ENCODE measurements at places on chromosomes 11 and 22.

GRCh38 chr11:76598426-76598839, 72.1 kb downstream of the LRRC32 start:
- DNase-seq, result no peak

DNA sequence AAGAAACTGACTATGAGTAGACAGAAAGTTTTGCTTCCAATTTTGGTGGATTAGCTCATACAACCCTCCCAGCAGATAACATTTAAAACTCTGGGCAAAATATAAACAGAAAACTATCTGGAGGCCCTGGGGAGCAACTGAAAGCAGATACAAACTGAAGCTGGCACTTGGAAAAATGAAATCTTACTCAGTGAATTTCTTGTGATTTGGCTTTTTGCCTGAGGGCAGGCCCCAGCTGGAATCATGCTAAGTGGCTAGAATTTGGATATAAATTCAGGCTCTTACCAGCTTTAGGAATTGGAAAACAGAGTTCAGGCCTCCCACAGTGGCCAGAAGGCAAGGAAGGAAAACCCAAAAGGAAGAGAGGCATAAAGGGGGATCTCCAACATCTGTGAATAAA, 85.8 kb downstream of the EFCAB6 start:
- DNase-seq, result no peak

GRCh38 chr11:120773501-120774031, 250.3 kb upstream of the TBCEL start:
- DNase-seq, result no peak

DNA sequence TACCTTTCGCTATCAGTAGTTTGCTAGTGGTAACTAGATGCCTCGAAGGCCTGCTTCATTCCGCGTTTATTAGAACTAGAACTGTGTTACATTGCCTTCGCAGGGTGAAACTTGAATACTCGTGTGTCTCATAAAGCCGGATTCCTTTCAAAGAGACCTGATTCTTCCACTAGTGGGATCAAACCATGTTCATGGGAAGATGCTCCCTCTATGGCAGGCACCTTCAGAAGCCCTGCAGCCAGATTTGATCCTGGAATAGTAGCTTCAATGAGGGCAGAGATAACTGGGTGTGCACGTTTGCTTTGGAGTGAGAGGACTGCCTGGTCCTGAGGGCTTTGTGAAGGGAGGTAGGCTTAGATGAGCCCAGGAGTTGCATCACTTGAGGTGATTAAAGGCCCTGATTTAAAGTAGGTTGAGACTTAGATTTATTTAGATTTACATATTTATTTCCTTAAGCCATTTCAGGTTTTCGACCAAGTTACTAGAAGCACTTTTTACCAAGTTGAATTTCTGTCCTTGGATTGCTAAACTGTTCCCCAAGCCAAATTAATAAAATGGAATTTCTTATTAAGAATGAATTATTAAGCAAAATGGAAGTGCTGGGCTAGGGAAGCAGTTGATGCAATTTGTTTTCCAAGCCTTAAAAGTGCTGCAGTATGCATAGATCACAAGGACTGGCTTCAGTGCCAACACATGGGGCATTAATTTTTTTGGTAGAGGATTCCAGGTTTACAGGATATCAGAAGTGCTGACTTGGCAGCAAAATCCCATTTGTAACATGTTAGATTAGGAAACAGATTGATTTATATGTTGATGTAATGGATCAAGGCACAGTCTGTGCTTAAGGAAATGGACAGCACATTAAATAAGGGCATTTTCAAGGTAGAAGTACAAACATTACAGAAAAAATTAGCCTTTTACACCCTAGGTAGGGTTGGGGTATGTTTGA, 32.9 kb downstream of the APLP2 start:
- no peak for DNase-seq

DNA sequence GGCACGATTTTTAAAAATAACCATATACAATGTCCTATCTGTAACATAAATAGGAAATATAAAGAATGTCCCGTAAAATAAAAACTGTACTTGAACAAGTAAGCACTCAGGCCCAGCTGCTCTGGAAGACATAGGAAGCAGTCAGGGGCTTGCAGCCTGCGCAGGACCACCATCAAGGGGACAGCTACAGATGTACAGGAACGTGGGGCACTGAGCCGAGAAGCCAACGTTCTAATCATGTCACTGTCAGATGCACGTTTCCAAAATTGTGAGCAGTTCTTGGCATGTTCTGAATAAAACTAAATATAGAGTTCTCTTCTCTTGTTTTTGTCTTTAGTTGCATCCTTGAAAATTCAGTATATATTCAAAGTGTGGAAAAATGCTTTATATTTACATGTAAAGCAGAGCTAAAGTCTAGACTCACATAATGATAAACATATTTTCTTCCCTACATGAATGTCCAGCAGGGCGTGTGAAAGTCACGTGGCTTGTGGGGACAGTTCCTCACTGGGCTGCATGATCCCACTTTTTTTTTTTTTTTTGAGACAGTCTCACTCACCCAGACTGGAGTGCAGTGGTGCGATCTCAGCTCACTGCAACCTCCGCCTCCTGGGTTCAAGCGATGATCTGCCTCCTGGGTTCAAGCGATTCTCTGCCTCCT, 28.4 kb upstream of the TSPAN18 start:
- DNase-seq, result no peak

GRCh38 chr11:92224407-92225124, at the start of gene FAT3:
Gene FAT3, plus strand, starts transcription at chr11:92224818. Its CDS starts 127,295 bp downstream, at chr11:92352113.
- no peak for DNase-seq

- peak; percentile 66 for DNase-seq
Observed at GRCh38 chr11:61083601-61084147, 18.6 kb upstream of the CD5 start.

DNA sequence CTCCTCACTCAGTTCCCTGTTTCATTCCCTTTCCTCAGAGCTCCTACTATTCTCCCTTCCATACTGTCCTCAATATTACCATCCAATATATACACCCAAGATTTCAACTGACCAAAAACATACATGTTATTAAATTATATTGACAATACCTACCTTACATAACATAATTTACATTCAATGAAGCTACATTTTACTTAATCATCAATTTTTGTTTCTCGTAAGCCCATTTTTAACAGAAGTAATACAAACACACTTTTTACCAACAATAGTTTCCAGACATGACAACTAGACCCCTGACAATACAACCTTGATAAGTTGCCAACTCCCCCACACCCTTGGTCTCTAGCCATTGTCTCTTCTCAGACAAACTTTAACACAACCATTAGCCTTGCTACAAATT, 145.8 kb upstream of the DDI1 start:
- DNase-seq, result no peak

DNA sequence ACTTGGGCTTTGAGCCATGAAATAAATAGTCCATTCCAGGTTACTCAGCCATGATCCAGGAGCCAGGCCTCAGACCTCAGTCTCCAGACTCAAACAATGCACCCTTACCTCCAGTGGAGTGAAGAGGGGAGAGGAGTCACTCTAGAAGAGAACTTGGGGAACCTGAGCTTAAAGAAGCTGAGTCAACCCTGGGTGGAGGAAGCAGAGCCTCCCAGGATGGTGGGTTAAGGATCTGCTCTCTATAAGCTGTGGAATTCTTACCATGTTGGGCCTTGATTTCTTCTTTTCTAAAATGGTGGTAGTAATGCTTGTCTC, 113.2 kb downstream of the NECTIN1 start:
- no peak for DNase-seq

DNA sequence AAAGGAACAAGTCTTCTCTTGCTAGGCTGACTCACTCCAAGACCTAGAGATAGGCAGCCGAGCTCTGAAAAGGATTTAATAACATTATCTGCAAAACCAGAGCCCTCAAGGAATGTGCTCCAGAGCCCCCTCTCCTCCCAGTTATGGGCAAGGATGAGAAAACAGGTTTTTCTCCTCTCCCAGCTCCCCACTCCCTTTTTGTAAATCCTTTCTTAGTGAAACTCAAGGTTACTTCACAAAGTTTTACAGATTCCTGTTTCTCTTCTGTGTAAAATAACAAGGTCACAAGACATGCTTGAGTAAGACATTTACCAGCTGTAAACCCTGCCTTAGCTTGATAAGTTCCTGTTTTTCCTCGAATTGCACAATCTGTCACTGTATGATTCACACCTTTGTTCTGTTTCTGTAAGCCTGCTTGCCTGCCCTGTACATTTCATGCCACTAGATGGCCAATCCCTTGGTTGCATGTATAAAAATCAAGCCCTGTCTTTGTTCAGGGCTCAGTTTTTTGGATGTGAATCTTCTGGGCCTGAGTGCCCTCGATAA, 489.4 kb downstream of the KCNA4 start:
- no peak for DNase-seq

DNA sequence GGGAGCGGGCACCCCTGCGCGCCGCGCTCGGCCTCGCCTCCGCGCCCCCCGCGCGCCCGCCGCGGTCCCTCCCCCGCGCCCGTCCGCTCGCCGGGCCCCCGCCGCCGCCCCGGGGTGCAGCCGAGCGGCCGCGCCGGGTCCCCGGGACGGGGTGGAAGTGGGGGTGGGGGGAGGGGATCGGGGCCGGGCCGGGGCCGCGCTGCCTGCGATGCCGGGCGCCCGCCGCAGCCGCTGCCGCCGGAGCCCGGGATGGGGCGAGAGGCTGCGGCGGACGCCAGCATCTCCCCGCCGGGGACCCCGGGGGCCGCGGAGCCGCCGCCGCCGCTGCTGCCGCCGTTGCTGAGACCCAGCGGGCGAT, 365 bp downstream of the MGAT3 start:
- DNase-seq, result no peak

- DNase-seq, result no peak
Observed at GRCh38 chr22:24383061-24383460, 44.3 kb upstream of the ADORA2A start.

DNA sequence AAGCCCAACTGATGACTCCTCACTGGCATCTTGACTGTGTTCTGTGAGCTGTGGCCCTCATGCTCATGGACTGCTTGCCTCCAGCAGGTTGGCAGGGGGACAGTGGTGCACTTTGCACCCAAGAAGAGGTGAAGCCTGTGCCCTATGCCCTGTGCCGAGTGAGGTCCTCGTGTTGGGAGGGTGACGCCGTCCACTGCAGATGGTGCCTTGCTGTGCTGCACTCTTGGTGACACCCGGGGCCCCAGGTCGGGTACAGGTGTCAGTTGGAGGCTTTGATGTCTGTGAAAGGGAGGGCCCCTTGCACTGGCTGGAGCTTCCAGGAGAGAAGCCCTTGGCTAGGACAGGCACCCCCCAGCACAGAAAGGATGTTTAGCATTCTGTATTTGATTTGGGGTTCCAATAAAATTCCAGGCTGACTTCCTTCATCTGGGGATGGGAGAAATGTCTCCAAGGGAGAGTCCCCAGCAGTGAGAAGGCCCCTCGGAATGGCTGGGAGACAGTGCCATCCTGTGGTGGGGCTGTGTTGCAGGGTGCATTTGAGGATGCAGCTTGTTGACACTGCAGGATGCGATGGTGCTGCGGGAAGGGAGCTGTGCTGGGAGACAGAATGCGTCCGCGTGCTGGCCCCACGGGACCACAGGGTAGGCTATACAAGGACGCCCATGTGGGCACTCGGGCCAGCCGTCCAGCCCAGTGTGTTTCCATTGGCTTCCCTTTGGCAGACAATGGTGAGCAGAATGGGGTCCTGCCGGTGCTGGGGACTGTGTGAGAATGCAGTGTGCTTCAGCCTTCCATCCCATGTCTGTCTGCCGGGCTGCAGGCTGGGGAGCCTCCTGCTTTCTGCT, 2.5 kb upstream of the ZDHHC8 start:
- DNase-seq, result peak; percentile 63

DNA sequence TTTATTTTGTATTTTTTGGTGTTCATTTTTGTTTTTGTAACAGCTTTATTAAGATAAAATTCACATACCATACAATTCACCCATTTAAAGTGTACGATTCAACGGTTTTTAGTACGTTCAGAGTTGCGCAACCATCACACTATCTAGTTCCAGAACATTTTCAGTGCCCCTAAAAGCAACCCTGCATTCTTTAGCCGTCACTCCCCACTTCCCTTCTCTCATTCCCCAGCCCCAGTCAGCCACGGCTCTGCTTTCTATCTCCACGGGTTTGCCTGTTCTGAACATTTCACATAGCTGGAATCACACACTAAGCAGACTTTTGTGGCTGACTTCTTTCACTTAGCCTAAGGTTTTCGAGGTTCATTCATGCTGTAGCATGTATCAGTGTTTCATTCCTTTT, 9.6 kb upstream of the KCNQ1OT1 start:
- DNase-seq, result no peak

DNA sequence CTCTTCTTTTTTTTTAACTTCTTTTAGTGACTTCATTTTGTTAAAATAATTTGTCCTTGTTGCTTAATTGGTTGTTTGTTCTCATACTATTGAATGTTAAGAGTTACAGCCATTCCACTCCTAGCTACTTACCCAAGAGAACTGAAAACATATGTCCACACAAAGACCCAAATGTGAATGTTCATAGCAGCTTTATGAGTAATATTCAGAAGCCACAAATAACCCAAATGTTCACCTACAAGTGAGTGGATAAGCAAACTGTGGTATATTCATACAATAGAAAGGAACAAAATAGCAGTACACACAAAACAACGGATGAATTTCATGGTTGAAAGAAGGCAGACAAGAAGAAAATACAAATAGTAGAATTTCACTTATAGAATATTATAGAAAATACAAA, 1.4 kb upstream of the OR4D11 start:
- DNase-seq, result no peak

DNA sequence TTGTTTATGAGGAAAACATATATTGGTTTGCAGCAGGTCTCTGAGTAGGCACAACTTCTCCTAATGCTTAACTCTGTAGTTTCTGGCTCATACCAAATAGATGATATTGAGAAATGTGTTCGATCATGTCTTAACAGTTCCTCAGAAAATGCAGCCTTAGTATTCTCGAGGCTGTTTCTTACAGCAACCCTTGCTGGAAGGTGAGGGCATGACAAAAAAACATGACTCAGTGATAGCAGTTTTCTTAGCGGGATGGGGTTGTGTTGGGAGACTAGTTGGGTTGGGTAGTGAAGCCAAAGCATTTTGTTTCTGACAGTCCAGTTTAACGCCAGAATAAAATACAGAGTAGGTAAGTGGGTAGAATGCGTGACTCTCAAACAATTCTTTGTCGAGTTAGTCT, 94.7 kb upstream of the PARVA start:
- no peak for DNase-seq

DNA sequence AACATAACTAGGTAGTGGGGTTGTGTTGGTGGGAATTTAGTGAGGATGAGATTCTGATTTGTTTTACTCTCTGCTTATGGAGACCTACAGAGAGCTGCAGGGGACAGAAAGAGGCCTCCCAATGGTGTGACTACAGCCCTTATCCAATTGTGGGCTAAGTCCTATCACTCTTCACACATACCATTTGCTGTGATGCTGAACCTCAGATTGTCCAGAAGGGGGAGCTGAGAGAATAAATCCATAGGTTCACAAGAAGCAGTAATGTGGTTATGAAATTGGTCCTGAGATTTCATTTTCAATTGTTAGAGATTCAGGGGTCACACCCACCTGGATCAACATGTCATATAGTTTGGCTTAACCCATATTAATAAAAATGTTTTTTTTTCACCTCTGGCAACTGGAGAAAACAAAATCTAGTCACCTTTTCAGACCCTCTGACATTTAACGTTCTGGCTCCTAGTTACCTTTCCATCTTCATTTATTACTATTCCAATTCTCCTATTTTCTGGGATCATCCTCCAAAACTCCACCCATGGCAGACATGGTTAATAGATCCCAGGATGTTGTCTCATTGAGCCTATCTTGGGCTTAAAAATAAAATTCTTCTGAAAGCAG, 53.3 kb upstream of the PTPN5 start:
- DNase-seq, result no peak

GRCh38 chr22:26527167-26527566, 14.9 kb upstream of the TFIP11 start:
- DNase-seq, result no peak

- peak; percentile 50 for DNase-seq
Observed at GRCh38 chr11:74255741-74256375, 55.6 kb downstream of the P4HA3 start.

GRCh38 chr22:44398856-44399837, 86.4 kb upstream of the SHISAL1 start:
- DNase-seq, result no peak

- DNase-seq, result no peak
Observed at GRCh38 chr11:79708319-79708932, 267.6 kb upstream of the TENM4 start.

All from activated naive CD4-positive, alpha-beta T cell treated with Interleukin-2 at 50 U/mL for 16 hours (primary cell).